GM12864 (cell line): ENCODE measurements at places on chromosomes 6 and 20.

- no peak for DNase-seq
Measured at GRCh38 chr20:53428996-53429395, 164.6 kb downstream of the ZNF217 start.

DNA sequence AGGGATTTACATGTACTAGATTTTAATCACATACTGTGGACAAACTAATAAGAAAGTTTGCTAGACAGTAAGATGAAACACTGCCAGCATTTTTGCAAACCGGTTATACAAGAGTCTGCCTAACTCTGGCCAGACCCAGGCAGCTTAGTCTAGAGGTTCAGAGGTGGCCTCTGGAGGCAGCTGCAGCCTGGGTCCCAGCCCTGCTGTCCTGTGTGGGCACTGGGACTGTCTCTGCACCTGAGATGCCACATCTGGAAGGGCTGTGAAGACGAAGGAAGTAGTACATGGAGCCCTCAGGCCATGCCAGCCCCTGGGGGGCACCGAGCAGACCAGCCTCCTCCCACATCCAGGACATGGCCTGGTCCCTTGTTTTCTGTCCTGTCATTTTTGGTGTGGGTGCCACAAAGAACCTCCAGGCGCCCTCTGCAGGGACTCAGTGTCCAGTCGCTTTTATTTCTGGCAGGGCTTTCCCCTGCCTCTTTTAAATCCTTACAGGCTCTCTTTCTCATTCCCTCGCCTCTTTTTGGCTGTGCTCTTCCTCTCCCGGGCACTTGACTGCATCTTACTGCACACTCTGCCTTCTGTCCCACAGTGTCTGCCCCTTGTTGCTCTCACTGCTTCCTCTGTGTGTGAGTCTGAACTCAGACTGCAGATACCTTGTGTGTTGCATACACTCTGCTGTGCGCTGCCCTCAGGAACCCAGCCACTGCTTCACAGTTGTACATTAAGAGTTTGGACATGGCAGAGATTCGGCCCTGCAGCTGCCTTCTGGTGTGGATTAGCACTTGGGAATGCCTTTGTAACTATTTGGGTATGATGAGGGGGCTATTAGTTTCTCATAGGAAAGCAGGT, 216.7 kb downstream of the ZDHHC14 start:
- no peak for DNase-seq

DNA sequence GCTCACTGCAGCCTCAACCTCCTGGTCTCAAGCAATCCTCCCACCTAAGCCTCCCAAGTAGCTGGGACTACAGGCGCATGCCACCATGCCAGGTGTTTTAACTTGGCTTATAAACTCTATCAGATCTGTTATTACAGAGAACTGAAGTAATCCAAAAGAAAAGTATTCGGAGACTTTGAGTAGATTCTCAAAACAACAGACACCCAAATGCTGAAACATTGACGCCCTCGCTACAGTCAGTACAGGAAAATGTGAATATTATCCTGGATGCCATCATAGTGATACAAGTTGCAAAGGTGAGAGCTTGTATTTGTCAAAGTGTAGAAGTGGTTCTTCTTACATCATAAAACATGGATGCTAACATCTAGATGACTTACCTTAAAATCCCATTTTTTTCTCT, 108.7 kb upstream of the EDN1 start:
- no peak for DNase-seq

DNA sequence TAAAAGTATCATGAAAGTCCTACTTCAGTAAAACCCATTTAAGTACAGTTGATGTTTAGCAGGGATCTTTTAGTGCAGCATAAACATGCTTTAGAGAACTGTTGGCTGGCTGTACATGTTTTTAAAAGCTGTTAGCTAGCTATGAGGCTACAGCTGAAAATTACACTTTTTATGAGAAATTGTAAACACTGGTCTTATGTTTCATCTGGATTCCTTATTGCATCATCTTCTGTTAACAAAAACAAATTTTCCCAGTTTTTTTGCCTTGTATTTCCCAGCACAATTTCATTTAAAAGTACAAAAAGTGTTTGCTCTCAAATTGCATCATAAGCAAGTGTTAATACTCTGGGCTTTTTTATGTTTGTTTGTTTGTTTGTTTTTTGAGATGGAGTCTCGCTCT, 18.3 kb upstream of the HLA-E start:
- DNase-seq = no peak

DNA sequence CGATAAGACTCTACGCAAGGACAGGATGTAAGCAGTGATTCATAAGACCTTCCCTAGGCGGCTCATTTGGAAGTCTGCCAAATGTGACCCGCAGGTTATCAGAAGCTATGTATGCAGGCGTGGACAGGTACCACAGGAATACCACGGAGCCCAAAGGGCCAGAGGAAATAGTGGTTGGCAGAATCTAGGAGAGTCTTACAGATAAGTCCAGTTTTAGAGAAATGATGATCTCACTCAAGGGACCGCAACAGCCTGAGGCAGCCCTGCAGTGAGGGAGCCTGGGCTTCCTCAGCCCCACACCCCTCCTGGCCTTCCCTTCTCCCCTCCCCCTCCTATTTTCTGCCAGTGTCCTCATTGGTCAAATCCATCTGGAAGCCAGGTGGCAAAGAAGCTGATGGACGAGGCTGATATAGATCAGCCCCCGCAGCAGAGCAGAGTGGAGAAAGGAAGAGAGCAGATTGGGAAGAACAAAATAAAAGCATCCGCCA, 110.6 kb downstream of the FNDC1 start:
- no peak for DNase-seq
